Cardiac muscle cell (in vitro differentiated cells and primary cell): ENCODE measurements at places on chromosomes 2 and 18. TPM values are rescaled to one million over a fixed set of nuclear protein-coding genes. Genes with fewer than 3 reads are reported as not detected.

FAM161A gene
- 3.3 and 4.5 TPM in 2 replicates for total RNA-seq

ADGRF3 gene
- 0.11 and 0.12 TPM in 2 replicates for total RNA-seq

GLI2 gene
- 9.5 and 13.8 TPM in 2 replicates for total RNA-seq

DSG1 gene
- not detected in 2 replicates for total RNA-seq

TUBA3E gene
- total RNA-seq = not detected in 2 replicates

ZNF892 gene
- 7.3 and 12.6 TPM in 2 replicates for total RNA-seq

ACTG2 gene
- 0.42 and 4.0 TPM in 2 replicates for total RNA-seq

VAMP8 gene
- total RNA-seq = 8.3 and 15.7 TPM in 2 replicates

TMEM185B gene
- 32.9 and 43.4 TPM in 2 replicates for total RNA-seq

UGT1A10 gene
- not detected in 2 replicates for total RNA-seq

KIF1A gene
- total RNA-seq = 8.0 and 14.1 TPM in 2 replicates

LIMS2 gene
- total RNA-seq = 23.2 and 32.9 TPM in 2 replicates

EVX2 gene
- total RNA-seq = 0.06 and 0.11 TPM in 2 replicates

DLX1 gene
- total RNA-seq = not detected in 2 replicates

MC5R gene
- total RNA-seq = not detected in 2 replicates

VWC2L gene
- 0.11 and 0.24 TPM in 2 replicates for total RNA-seq

ALK gene
- 0.88 and 4.3 TPM in 2 replicates for total RNA-seq

FOXD4L1 gene
- total RNA-seq = 0.81 and 1.2 TPM in 2 replicates

RPRM gene
- total RNA-seq = 0.07 TPM in 1 of 2 replicates, not detected in the other

ACVR1 gene
- 6.1 and 7.5 TPM in 2 replicates for total RNA-seq

IL1F10 gene
- total RNA-seq = not detected in 2 replicates

ANKRD36B gene
- total RNA-seq = 30.3 and 154 TPM in 2 replicates

NEB gene
- total RNA-seq = 1.2 and 2.4 TPM in 2 replicates

GPR55 gene
- not detected in 2 replicates for total RNA-seq

LAMA1 gene
- 14.1 and 36.8 TPM in 2 replicates for total RNA-seq

UNC80 gene
- total RNA-seq = 0.25 and 0.54 TPM in 2 replicates

CXCR2 gene
- 0.04 and 0.09 TPM in 2 replicates for total RNA-seq

DSG2 gene
- 27.6 and 45.3 TPM in 2 replicates for total RNA-seq

EMILIN2 gene
- 75.9 and 134 TPM in 2 replicates for total RNA-seq

IL36G gene
- 0.30 TPM in 1 of 2 replicates, not detected in the other for total RNA-seq
